T-helper 2 cell (primary cell): ENCODE measurements at places on chromosomes 2 and 18.

DNA sequence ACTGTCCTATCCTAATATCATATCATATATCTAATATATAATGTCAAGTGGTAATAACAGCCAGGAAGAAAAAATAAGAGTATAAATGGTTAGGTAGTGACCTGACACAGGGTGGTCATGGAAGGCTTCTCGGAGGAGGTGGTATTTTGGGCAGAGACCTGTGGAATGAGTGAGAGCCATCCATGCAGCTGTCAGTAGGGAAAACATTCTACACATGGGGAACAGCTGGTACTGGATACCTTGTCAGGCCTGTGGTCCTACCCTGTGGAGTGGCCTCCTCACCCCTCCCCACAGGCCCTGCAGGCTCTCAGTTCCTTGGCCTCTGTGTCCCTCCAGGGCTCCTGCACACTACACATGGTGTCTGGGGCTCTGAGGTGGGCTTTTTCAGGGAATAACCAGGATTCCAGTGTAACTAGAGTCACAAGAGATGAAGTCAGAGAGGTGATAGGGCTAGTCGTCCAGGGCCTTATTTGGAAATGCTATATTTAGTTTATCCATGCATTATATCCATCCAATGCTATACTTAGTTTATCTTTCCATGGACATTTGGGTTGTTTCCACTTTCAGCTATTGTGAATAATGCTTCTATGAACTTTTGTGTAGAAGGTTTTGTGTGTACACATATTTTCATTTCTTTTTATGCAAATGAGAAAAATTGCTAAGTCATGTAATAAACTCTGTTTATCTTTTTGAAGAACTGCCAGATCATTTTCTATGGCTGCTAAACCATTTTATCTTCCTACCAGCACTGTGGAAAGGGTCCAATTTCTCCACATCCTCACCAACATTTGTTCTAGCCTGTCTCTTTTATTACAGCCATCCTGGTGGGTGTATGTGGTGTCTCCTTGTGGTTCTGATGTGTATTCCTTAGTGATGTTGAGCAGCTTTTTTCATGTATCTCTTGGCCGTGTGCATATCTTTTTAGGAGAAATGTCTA is 75.6 kb downstream of the TPGS2 start:
- DNase-seq: no peak

DNA sequence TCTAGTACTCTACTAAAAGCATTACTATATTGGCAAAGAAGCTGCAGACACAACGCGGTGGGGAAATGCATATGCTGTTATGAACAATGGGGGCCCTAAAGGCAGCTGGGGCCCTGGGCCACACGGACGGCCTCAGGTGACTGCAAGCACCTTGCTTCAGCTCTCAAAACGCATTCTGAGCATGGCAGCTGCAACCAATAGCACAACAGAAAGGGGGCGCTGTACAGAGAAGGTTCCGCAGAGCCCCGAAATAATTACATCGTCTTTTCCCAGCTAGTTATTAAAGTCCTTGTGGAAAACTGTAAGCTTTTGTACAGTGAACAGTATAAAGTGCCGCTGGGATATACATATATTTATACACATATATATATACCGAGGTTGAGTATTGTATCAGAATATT is 45.3 kb upstream of the PXDN start:
- DNase-seq: no peak

GRCh38 chr2:226791056-226791486 is 8.5 kb downstream of the IRS1 start:
- no peak for DNase-seq

DNA sequence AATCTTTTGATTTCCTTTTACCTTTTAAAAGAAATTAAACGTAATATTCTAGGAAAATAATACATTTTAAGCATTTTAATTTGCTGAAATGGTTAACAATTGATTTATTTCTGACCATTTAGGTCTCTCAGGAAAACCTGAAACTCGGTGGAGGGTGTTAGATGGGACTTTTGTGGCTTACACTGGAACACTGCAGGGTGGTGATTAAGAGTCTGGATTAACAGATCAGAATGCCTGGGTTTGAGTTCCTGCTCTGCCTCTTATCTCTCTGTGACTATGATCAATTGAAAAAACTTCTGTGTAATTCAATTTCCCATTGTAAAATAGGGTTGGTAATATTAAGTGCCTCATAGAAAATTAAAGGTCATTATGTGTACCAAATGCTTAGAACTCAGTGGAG is 168.7 kb downstream of the UBE2E3 start:
- DNase-seq: no peak

DNA sequence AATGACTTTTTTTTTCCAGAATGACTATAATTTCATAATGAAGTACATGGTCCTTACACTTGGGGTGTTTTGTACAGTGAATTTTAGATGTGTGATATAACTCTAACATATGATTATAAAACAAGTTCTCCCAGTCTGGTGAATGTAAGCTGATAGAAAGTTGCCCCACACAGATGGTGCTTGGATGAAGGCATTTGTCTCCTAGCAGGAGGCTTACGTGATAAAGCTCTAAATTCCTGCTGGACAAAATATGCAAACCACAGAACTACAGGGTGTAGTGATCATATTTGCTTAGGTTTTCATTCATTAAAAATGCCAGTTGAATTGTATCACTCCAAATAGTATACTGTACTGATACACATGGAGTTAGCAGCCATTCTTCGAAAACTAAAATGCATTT is 85.5 kb downstream of the DSC3 start:
- DNase-seq: no peak

GRCh38 chr18:32042337-32042736 is 23.7 kb downstream of the RNF125 start:
- DNase-seq: no peak

DNA sequence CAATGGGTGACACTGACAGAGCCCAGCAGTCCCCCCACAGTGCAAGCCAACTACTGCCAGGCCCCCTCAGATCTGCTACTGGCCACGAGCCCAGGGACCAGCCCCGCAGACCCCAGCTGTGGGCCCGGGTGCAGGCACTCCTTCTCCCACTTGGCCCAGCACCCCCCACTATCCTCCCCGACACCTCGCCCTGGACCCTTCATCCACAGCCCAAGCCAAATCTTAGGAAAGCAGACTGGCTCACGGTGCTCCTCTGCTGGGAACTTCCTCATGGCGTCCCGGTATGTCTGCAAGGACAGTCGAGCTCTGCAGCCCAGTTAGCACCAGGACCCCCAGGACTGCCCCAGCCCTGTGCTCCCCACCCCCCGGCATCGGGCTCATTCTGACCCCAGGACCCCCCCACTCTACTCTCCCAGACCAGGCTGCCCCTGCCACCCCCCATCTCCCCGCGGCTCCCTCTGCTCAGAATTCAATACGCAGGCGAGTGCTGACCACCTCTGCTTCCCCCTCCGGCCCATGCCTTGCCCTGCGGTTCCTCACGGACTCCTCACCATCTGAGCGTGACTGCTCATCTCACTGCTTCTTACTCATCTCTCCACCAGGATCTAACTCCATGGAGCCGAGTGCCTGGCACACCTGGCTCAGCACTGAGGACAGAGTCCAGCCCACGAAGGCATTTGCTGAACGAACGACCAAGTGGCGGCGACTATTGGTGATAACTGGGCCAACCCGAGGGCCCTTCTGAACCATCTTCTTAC is 85.7 kb downstream of the PXDN start:
- no peak for DNase-seq

- DNase-seq: no peak
Measured at GRCh38 chr18:74652392-74652988, 54.8 kb downstream of the ZNF407 start.

GRCh38 chr18:8889489-8889888 is 184.1 kb downstream of the MTCL1 start:
- DNase-seq: no peak

GRCh38 chr2:114156366-114157056 is 266.6 kb downstream of the ACTR3 start:
- DNase-seq: no peak

GRCh38 chr18:41326311-41326710 is 628.7 kb upstream of the PIK3C3 start:
- no peak for DNase-seq

- no peak for DNase-seq
Measured at GRCh38 chr2:220892018-220892634, 680.0 kb downstream of the EPHA4 start.

DNA sequence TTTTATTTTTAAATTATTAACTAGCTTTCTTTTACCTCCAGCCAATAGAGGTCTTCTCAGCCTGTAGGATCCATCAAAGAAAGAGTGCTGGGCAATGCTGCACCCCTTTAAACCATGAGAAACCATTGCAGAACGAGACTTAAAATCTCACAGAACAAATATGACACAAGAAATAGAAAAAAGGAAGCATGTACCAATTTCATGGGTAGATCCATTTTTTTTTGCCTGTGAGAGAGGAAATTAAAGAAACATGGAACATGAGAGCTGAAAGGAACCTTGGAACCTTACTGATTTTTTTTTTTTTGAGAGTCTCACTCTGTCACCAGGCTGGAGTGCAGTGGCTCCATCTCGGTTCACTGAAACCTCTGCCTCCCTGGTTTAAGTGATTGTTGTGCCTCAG is 14.0 kb downstream of the HRH4 start:
- DNase-seq: no peak

GRCh38 chr2:77938462-77938861 is 416.3 kb upstream of the LRRTM4 start:
- DNase-seq: no peak

DNA sequence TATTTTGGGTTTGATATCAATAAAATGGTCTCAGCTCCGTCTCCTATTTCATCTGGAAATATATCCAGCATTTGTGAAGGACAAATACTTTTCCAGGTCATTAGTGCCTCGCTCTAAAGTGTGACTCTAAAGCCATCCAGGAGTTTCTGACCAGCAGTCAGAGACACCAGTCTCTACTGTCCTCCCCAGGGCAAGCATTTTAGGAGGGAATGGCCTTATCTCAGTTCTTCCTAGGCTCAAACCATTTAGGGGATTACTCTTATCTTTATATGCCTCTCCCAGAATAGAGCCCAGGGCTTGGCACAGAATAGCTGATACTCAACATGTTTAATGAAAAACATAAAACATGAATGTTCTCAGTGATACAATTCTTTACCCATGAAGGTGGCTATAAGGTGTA is 187.6 kb downstream of the NAPG start:
- no peak for DNase-seq

DNA sequence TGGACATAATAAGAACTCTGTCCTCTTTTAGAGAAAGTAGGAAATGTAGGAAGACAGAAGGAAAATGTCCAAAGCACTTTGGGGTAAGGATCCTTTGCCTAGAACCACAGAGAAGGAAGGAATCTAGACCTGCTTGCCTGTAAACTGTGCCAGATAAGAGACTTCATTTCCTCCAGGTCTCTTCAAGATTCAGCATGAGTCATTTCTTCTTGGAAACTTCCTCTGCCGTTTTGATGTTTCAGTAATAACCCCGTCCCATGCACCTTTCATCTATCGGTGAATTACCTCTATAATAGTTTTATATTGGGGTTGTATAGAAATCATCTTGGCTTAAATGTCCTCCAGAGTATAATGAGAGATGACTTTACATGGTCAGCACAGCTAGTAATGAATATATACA is 63.2 kb upstream of the LRATD1 start:
- no peak for DNase-seq

GRCh38 chr2:41033127-41033526 is 581.2 kb upstream of the SLC8A1 start:
- no peak for DNase-seq
